HCT116 (cell line): ENCODE measurements at places on chromosomes 11 and 22.
A peak's percentile ranks its signal among the peaks of the same experiment; 100 is the strongest.

DNA sequence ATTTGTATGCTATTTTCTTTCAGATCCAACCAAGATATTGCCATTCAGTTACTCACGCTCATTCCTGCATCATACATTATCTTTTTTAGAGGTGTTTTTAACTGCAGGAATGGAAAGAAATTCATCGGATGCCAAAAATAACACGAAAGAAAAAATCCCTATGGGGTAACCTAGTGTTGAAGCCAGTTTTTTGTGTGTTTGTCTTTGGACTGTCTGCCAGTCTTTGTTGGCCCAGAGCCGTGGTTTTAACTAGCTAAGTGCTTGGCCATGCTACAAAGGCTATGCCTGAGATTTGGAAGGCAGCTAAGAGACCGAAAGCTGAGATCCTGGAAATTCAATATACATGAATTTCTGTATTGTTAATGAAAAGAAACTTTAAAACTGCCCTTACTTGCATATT, 309.8 kb upstream of the CNTN5 start:
- no peak for DNase-seq

- no peak for DNase-seq
Measured at GRCh38 chr11:106177311-106177710, 99.8 kb downstream of the AASDHPPT start.

DNA sequence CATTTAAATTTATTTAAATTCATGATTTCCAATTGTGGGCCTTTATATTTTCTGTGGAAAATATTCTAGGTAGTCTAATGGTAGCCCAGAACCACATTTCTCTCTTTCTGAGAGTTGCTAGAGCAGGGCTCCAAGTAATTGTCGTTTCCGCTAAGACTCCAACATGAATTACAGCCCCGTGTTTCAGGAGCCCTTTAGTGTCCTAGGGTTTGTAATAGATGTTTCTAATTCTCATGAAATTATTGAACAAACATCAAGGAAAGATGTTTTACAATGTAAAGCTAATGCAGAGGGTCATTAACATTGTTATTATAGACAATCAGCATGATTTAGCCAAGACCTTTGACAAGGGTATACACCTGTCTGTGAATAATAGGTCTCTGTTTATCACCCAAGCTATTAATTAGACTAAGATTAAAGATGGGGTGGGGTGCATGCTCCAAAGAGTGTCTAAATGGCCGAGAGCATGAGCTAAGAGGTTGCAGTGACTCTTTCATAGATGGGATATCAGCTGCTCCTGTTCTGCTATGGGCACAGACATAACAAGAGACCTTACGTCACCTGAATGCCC, 81.8 kb upstream of the NTM start:
- no peak for DNase-seq

DNA sequence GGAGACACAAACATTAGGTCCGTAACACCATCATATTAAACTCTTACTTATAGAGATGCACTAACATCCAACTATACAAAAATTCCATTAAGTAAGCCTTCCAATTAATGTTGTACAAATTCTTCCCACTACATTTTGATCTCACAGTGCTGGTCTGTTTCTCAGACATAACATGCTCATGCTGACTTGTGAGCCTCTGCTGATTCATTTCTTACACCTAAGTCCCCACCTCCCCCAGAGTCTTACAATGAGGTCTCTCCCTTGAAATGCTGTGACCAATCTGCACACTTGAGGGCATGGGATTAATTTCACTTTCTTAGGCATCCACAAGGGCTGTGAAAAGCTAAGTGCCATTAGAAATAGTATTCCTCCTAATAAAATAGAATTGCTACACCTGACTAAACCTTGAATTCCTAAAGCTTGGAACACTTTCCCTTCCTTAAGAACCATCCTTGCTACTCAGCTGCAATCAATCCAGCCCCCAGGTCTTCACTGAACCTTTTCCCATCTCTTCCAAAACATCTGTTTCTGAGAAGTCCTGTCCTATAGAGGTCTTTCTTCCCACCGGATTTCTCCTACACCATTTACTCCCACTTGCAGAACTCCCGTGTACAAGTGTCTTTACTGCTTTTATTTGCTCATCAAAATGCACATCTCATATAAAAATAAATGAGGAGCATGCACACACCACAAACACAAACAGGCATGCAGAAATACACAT, 2.0 kb downstream of the HBG1 start:
- no peak for DNase-seq

GRCh38 chr11:118746988-118747585, 43.9 kb downstream of the DDX6 start:
- DNase-seq, result no peak

DNA sequence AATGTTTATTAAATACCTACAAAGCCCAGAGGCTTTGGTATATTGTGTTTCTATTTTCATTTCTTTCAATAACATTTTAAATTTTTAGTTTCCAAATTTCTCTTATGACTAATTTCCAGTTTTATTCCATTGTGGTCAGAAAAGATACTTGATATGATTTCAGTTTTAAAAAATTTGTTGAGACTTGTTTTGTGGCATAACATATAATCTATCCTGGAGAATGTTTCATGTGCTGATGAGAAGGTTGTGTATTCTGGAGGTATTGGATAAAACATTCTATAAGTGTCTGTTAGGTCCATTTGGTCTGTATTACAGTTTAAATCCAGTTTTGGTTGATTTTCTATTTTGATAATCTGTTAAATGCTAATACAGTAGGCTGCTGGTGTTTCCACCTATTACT, 9.8 kb upstream of the RAG1 start:
- no peak for DNase-seq

DNA sequence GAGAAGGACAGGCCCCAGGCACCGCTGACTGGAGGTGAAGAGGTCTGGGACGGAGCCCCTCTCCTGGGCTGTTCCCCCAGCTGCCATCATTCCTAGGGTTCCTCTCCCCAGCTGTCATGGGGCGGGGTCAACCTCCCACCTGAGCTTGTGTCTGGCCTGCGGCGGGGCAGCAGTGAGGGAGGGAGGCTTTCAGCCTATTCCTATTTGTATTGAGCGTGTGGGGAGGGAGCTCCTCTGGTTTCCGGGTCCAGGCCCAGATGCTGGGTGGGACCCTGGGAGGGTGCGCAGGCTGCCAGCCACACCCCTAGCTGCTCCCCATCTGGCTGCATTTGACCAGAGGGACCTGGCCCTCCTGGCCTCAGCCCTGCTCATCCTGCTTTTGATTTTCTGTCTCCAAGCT, 13.7 kb downstream of the TSPAN4 start:
- no peak for DNase-seq

DNA sequence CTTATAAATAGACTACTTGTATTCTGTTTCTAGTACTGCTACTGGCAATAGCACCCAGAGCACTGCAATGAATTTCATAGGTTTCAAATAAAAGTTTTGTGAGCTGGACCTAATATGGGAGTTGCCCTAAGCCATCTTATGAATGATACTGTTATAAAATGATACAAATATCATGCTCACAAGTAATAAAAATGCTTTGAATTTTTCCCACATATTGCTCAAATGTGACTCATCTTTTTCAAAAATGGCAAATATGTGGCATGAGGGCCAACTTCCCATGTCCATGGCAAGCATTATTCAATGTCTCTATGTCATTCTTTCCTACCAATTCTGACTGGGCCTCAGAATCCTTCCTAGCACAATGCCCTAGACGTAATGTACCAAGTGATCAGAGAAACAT, 137.6 kb downstream of the TRPC6 start:
- DNase-seq, result no peak

DNA sequence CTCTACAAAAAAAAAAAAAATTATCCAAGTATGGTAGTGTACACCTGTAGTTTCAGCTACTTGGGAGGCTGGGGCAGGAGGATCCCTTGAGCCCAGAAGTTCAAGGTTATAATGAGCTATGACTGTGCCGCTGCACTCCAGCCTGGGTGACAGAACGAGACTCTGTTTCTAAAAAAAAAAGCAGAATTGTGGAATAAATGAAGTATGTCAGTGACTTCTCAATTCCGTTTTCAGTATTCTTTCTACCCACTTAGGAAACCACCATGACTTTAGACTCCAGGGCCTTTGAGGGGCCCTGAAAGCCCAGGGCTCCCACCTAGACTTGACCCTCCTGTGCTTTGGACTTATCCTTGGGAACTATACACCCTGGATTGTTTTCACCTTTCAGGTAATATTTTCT, 6.5 kb upstream of the NUP160 start:
- no peak for DNase-seq

DNA sequence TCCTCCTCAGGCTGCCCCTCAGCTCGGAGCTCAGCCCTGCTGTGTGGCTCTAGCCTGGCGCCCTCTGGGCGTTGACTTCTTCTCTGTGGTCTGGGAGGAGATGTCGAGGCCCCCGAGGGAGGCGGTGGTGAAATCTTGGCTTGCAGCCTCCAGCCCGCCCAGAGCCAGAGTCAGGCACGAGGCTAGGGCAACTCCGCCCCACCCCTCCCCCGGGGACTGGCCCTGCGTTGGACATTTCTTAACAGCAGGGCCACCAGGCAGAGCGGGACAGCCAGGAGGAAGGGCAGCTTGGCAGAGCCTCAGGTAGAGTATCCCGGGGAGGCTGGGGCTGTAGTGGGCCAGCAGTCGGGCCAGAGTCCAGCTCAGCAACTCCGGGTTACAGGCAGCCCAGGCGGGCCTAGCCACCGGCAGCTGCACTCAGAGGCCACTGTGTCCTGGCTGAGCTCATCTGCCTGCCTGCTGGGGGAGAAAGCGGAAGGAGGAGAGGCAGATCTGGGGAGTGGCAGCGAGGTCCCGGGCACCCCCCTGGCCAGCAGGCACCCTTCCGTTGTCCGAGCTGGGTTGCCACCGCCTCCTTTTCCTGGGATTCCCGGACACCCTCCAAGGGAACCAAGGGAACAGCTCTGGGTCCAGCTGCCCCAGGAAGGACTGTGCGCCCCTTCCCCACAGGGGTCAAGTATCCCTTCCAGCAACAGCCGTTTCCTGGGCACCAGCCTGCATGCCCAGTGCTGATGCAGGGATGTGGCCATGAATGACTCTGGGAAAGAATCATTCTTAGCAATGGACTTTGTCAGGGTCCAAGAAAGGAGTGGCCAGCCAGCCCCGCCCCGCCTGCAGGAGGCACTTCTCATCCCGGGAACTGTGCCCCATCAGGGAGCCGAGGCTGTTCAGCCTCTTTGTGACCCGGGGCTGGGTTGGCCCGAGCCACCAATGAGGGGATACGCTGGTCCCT, at the start of gene ALDH3B1:
TSS of gene ALDH3B1 (plus strand) at position 238 of the 952 bp plus-strand sequence. CDS start 4,971 bp downstream, outside the sequence.
- peak; percentile 60 for DNase-seq

DNA sequence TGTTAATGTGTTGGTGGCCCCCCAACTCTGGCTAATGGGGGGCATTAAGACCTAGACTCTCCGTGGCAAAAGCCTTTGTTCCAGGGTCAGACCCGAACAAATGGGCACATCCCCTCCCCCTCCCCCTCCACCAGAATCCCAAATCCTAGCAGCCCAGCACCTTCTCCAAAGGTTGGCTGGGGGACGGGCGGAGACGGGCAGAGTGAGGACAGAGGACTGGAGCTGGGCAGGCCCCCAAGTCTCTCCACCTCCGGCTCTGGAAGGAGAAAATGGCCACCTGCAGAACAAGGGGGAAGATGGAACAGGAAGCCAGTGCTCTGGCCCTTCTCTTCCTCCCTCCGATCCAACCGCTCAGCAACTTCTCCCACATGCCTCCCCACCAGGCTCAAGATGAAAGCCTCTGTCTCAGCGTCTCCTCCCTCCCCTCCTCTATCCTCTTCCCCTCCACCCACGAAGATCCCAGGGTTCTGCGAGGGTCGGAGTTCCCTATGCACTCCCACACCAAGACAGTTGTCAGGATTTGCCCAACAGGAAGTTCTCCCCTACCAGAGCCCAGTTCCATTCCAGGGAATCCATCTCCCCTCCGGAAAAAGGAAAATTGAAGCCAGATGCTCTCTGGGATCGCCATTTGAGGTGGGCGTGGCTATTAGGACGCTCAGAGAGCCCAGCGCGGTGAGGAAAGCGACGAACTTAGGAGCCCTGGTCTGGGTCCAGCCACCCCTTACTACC, 20.1 kb downstream of the ADA2 start:
- no peak for DNase-seq

DNA sequence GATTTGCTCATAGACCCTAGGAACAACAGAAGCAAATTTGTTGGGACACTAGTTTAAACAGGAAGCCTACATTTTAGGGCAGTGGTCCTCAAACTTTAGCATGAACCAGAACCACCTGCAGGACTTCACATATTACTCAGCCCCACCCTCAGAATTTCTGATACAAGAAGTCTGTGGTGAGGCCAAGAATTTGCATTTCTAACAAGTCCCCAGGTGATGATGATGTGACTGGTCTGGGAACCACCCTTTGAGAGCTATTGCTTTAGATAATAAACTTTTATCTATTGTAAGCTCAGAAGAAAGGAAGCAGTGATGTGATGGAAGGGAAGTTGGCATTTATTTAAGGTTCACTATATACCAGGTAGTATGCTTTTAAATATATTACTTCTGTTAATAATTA, 194.0 kb downstream of the FAM181B start:
- DNase-seq, result no peak

DNA sequence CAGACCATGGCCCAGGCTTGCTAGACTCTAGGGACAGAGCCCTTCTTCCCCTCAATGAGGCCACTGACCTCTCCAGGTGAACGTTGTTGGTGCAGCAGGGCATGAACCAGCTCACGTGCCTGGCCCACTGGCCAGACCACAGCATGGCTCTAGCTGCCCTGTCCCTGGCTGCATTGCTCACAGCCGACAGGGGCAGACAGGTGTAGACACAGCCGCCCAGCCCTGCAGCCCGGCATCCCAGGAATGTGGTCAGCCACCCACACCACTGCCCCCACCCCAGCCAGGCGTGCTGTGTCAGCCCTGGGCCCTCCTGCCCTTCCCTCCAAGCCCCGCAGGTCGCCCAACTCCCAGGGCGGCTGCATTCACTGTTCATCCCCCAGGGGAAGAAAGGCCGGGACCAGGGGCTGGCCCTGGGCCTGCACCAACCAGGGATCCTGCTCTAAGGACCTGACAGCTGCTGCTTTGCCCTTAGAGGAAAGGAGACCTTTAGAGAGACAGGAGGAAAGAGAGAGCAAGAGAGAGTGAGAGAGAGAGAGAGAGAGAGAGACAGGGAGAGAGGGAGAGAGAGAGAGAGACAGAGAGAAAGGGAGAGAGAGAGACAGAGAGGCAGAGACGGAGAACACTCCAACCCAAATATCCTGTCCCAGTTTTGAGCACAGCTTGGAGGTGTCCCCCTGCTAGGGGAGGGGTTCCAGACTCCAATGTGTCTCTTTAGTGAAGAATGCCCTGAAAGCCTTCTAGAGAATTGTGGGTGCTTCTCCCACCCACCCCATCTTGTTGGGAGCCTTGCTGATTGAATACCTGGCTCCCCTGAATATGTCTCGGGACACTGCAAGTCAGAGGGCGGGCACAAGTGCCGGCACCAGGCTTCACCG, 44.2 kb upstream of the LINC01488 start:
- DNase-seq, result no peak

- DNase-seq, result no peak
Measured at GRCh38 chr11:67301951-67302516, 1.3 kb upstream of the SSH3 start.
